ENCODE measurements at places on chromosomes 7 and 10. TPM values are rescaled to one million over a fixed set of nuclear protein-coding genes. Genes with fewer than 3 reads are reported as not detected.

- no peaks in the 10 kb centered on the region for H3K36me3 ChIP-seq
- DNase-seq: no peak
- no peak overlapping the region for H3K4me3 ChIP-seq
- H3K27me3 ChIP-seq: no peaks in the 10 kb centered on the region
Observed at GRCh38 chr7:3650844-3651243, 349.8 kb downstream of the SDK1 start.

The TRIM50 gene
- total RNA-seq: not detected

DNA sequence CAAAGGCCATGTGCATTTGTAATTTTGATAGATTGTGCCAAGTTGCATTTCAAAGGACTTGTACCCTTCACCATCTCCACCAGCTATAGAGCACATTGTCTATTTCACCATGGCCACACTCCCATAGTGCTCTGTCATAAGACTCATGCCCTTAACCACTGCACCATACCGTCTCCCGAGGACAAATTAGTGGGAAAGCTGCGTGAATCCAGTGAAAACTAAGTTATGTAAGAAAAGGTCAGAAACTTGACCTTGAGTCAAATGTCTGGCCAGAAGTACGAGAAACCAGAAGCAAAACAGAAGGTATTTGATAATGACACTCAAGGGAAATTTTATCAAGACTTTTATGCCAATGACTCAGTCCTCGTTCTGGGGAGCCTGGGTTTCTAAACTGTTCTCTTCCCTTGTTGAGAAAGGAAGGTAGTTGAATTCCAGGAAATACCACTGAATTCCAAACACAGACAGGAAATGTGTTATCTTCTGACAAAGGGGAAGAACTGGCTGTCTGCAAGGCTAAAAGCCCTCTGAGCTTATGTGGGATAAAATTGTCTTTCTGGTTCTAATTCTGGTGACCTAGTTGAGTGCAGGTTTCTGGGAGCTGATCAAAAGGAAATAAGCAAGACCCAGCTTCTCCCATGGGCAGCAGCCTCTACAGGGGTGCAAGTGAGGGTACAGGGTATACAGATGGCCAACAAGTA is 49.7 kb downstream of the CDK1 start:
- H3K27me3 ChIP-seq: no peaks in the 10 kb centered on the region
- H3K27ac ChIP-seq: no peak overlapping the region
- no peak for DNase-seq
- no peaks in the 10 kb centered on the region for H3K4me1 ChIP-seq
- H3K36me3 ChIP-seq: no peaks in the 10 kb centered on the region
- no peak overlapping the region for H3K4me3 ChIP-seq

The PRLHR gene
- not detected for total RNA-seq

DNA sequence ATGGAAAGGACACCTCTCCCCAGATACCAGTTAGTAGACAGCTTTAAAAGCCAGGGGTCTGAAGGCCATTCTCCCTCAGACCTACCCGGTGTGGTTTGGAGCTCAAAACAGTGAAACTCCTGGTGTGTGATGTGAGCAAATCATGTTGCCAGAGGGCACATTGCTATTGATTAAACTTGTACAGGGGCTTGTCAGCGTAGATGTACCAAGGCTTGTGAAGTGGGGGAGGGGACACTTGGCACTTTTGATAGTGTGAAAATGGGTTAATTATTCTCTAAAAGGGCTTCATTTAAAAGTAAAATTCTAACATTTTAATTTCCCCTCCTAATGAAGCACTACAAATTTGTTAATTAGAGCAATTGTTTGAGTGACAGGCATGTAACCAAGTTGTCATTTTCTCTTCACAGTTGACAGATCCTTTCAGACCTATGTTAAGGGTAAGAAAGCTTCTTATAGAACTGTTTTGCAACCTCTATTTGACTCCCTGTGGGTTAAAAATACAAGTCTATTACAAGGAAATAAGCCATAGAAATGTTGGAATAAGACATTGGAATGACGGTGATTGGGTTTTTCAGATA is 356.9 kb upstream of the GALNT17 start:
- H3K27me3 ChIP-seq: no peaks in the 10 kb centered on the region
- H3K4me3 ChIP-seq: no peak overlapping the region
- H3K4me1 ChIP-seq: no peaks in the 10 kb centered on the region
- no peaks in the 10 kb centered on the region for H3K36me3 ChIP-seq
- DNase-seq: no peak
- peak overlapping the region; percentile 20 for H3K27ac ChIP-seq

DNA sequence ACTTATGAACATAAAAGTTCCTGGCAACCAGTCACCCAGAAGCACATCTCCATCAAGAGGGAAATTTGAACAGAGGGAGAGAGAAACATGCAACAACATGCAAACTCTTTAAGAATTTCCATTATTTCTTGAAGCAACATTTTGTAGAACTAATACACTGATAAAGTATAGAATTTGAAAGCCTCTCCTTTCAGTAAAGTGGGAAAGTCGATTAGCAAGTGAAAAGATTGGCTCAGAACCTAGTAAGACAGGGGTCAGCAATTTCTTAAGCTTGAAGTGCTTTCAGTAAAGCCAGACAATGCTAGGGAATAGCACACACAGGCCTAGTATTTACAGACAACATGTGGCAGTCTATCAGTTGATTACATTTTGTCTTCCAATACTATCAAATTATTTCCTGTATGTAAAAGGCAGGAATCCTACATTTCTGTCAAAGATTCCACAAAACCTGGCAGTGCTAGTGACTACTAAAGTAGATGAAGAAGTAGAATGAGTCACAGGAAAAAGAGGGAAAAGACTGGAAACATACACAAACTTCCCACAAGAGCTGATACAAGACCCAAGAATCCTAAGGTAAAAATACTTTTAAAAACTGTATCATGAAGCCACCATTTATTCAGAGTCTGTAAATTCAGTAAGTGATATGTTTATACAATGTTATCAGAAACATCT is 25.2 kb downstream of the DNAJC1 start:
- no peaks in the 10 kb centered on the region for H3K27me3 ChIP-seq
- no peak overlapping the region for H3K27ac ChIP-seq
- H3K4me3 ChIP-seq: no peak overlapping the region
- no peak for DNase-seq
- no peaks in the 10 kb centered on the region for H3K4me1 ChIP-seq

DNA sequence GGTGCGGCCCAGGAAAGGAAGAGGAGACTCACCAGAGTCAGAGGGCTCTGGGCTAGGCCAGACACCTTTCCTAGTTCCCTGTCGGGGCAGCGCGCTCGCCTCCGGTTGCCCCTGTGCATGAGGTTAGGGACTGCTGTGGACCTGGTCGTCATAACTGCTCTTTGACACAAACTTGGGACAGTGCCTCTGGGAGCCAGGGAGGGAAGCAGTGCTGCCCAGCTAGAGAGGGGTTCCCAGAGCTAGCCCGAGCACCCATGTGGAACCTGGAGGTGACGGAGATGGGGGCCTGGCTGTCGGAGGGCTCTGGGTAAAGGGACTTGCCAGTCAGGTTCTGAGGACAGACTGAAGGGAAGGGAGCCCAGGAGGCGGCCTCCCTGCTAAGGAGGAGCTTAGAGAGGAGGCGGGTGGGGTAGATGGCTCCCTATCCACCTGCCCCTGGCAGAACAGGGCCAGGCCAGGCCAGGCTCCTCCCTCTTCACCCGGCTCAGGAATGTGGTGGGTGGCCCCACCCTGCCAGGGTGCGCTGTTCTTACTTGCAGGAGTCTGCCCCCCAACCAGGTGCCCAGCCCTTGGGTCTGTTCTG is 29.7 kb downstream of the AGAP3 start:
- H3K36me3 ChIP-seq: peaks cover 13% of the 10 kb centered on the region
- peaks cover 11% of the 10 kb centered on the region for H3K4me1 ChIP-seq

- H3K27me3 ChIP-seq: no peaks in the 10 kb centered on the region
- H3K4me3 ChIP-seq: no peak overlapping the region
- no peak overlapping the region for H3K27ac ChIP-seq
- DNase-seq: no peak
Observed at GRCh38 chr7:87413029-87413428, 62.5 kb downstream of the ABCB4 start.

The ENTPD1 gene
- 7.0 TPM for total RNA-seq

DNA sequence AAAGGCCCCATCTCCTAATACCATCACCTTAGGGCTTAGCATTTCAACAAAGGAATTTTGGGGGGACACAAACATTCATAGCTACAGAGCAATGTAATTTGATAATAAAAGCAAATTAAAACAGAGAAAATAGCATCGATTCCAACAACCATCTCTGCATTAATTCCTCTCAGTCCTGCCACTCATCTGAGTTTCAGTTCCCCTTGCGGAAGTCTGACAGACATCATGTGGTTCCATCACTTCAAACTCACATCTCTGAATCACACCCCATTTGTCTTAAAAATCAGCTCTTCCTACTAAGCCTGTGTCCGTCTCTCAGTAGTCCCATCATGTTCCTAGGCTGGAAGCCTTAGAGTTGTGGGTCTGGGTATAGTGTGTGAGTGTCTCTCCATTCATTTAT is 3.6 kb downstream of the ADCK2 start:
- H3K27me3 ChIP-seq: no peaks in the 10 kb centered on the region
- no peak overlapping the region for H3K4me3 ChIP-seq
- no peaks in the 10 kb centered on the region for H3K36me3 ChIP-seq
- H3K27ac ChIP-seq: no peak overlapping the region
- no peak for DNase-seq
- H3K4me1 ChIP-seq: peaks cover 3% of the 10 kb centered on the region

- H3K36me3 ChIP-seq: no peaks in the 10 kb centered on the region
- H3K4me1 ChIP-seq: peaks cover 3% of the 10 kb centered on the region
- H3K4me3 ChIP-seq: no peak overlapping the region
Observed at GRCh38 chr7:99139036-99139435, 4.9 kb downstream of the SMURF1 start.

DNA sequence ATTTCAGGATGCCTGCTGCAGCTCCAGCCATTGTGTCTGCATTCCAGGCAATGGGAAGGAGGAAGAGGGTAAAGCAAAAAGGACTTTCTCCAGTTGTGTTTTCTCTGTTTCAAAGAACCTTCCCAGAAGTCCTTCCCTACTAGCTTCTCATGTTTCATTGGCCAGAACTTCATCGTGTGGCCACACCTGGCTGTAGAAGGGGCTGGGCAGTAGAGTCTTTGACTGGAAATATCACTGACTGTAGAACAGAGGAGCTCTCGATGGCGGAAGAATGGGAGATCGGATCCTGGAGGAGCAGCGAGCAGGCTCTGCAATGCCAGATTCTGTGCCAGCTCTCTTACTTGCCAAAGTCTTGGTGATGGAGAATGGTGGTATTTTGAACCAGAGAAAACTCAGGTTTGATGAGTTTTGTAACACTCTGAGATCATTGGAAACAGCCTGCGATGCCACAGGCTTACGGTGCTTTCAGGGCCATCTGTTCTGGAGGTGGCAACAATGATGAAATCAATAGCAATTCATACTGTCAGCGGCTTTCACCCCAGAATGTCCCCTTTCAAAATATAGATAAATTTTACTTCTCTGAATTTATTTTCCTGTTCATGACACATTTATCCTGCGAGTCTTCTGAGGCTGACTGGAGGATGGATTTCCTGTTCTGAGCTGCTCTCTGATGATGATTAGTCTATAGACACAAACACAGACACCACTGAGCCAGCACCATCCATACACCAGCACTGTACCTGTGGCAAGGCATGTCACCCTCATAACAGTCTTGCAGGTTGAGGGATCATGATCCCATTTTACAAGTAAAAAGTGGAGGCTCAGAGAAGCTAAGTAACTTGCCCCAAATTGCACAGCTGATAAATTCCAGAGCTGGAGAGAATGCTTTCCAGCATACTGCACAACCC is 204.2 kb downstream of the EMX2 start:
- no peaks in the 10 kb centered on the region for H3K36me3 ChIP-seq
- no peaks in the 10 kb centered on the region for H3K4me1 ChIP-seq
- no peak overlapping the region for H3K27ac ChIP-seq
- H3K4me3 ChIP-seq: no peak overlapping the region

The LRRD1 gene
- total RNA-seq: not detected

DNA sequence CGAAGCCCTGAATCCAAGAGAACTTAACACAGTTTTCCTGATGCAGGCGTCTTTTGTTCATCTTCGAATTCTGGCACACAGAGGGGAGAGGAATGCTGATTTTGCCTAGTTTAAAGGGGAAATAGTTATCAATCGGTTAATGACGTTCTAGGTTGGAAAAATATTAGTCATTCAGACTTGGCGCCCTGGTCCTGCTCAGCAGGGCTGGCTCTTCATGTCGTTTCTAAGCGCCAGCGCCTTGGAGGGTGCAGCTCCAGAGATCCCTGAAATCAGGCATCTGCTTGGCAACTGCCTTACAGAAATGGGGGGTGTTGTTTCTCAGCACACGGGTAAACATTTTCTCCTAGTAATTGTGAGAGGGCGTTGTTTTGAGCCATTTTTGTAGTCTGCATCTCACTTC is 1.3 kb upstream of the PRTFDC1 start:
- H3K36me3 ChIP-seq: no peaks in the 10 kb centered on the region
- no peak overlapping the region for H3K4me3 ChIP-seq
- H3K27ac ChIP-seq: no peak overlapping the region
- no peak for DNase-seq
